ENCODE measurements at places on chromosomes 4 and X.

GRCh38 chr4:53776141-53776540 lies 184.9 kb upstream of the LNX1 start:
- peaks cover 31% of the 10 kb centered on the region for H3K27me3 ChIP-seq
- no peak for DNase-seq
- no peak overlapping the region for H3K27ac ChIP-seq
- H3K36me3 ChIP-seq = no peaks in the 10 kb centered on the region
- H3K4me1 ChIP-seq = no peaks in the 10 kb centered on the region

- no peak overlapping the region for H3K4me3 ChIP-seq
- no peak for DNase-seq
- H3K27ac ChIP-seq = no peak overlapping the region
- H3K36me3 ChIP-seq = no peaks in the 10 kb centered on the region
- peaks cover 22% of the 10 kb centered on the region for H3K4me1 ChIP-seq
- H3K27me3 ChIP-seq = peaks cover 60% of the 10 kb centered on the region
These were observed 2.9 kb upstream of the UNC5C start for GRCh38 chr4:95551653-95552052.

DNA sequence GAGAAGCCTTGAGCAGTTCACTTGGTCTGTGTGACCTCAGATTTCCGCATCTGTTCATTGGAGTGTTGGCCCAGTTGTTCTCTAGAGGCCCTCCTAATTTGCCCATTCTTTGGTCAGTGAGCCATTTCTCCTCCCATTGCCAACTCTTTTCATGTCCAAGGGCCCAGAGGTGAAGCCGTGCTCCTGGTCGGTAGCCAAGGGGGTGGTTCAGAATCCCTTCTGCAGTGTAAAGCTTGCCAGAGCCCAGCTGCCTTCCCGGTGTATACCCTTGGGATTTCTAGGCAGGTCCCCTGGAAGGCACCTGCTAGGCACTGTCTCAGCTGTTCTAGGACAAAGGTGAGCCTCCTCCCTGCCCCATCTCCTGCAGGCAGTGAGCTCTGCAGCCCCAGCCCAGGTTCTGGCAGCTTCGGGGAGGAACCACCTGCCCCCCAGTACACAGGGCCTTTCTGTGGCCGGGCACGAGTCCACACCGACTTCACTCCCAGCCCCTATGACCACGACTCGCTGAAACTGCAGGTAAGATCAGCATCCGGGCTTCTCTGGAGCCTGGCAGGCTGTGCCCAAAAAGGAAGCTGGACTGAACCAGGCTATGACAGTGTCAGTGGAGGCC lies 12.3 kb downstream of the SASH3 start:
- DNase-seq = no peak
- H3K4me1 ChIP-seq = peaks cover 11% of the 10 kb centered on the region
- H3K27ac ChIP-seq = peak overlapping the region; percentile 27
- no peaks in the 10 kb centered on the region for H3K27me3 ChIP-seq

GRCh38 chrX:9942086-9942485 lies 25.1 kb upstream of the CLDN34 start:
- H3K4me1 ChIP-seq = peaks cover 18% of the 10 kb centered on the region
- peak overlapping the region; percentile 80 for H3K27ac ChIP-seq
- DNase-seq = peak; percentile 79
- no peaks in the 10 kb centered on the region for H3K36me3 ChIP-seq
- no peak overlapping the region for H3K4me3 ChIP-seq

DNA sequence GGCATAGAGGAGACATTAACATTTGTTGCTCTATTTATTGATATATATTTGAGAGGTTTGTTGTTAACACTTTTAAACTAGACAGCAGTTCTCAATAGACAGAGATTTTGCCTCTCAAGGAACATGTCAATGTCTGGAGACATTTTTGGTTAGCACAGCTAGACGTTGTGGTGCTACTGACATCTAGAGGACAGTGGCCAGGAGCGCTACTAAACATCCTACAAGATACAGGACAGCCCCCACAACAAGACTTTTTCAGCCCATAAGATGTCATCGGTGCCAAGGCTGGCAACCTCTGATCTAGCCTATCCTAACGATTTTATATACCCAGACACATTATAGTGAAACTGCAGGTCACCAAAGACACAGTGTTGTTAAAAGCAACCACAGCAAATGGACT lies 18.4 kb upstream of the CTSO start:
- no peaks in the 10 kb centered on the region for H3K36me3 ChIP-seq
- peaks cover 26% of the 10 kb centered on the region for H3K27me3 ChIP-seq
- no peak overlapping the region for H3K27ac ChIP-seq
- no peak overlapping the region for H3K4me3 ChIP-seq

GRCh38 chr4:111070390-111070789 lies 447.5 kb upstream of the PITX2 start:
- H3K36me3 ChIP-seq = no peaks in the 10 kb centered on the region
- H3K27me3 ChIP-seq = no peaks in the 10 kb centered on the region
- no peak overlapping the region for H3K4me3 ChIP-seq

- H3K4me1 ChIP-seq = no peaks in the 10 kb centered on the region
- no peak for DNase-seq
- peaks cover 4% of the 10 kb centered on the region for H3K27me3 ChIP-seq
- no peak overlapping the region for H3K4me3 ChIP-seq
These were observed 43.7 kb upstream of the FRMD7 start for GRCh38 chrX:132171478-132171877.

DNA sequence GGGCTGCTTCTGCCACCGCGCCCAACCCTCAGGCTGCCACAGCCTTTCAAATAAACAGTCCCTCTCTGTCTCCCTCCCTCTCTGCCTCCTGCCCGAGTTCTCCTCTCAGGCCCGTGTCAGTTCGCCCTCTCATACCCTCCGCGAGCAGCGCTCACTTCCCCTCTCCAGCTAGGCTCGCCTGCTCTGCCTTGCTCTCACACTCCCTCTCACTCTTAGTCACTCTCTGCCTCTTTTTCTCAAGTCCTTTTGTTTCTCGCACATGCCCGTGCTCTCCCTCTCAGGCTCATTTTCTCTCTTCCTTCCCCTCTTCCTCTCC lies 3.2 kb downstream of the EFNB1 start:
- H3K27ac ChIP-seq = no peak overlapping the region
- H3K4me3 ChIP-seq = peak overlapping the region; percentile 41
- H3K4me1 ChIP-seq = peaks cover 15% of the 10 kb centered on the region
- peak; percentile 40 for DNase-seq
- H3K36me3 ChIP-seq = no peaks in the 10 kb centered on the region
- H3K27me3 ChIP-seq = no peaks in the 10 kb centered on the region

- H3K4me1 ChIP-seq = peaks cover 62% of the 10 kb centered on the region
- peak; percentile 87 for DNase-seq
- H3K27ac ChIP-seq = peak overlapping the region; percentile 85
- H3K27me3 ChIP-seq = no peaks in the 10 kb centered on the region
These were observed 4.7 kb upstream of the S100P start for GRCh38 chr4:6688879-6689505.

- H3K27ac ChIP-seq = no peak overlapping the region
- no peaks in the 10 kb centered on the region for H3K27me3 ChIP-seq
- H3K4me1 ChIP-seq = peaks cover 42% of the 10 kb centered on the region
- no peak for DNase-seq
- H3K36me3 ChIP-seq = peaks cover 5% of the 10 kb centered on the region
- H3K4me3 ChIP-seq = no peak overlapping the region
These were observed 19.9 kb downstream of the VSIG4 start for GRCh38 chrX:66019974-66020373.

- no peaks in the 10 kb centered on the region for H3K27me3 ChIP-seq
- peak; percentile 51 for DNase-seq
- peak overlapping the region; percentile 100 for H3K27ac ChIP-seq
These were observed 18.8 kb upstream of the CHRNA9 start for GRCh38 chr4:40316333-40316781.

- DNase-seq = no peak
- H3K27ac ChIP-seq = no peak overlapping the region
- H3K4me1 ChIP-seq = no peaks in the 10 kb centered on the region
- peaks cover 4% of the 10 kb centered on the region for H3K27me3 ChIP-seq
These were observed 161.7 kb upstream of the NAP1L5 start for GRCh38 chr4:88859191-88859812.

- H3K36me3 ChIP-seq = no peaks in the 10 kb centered on the region
- H3K27me3 ChIP-seq = no peaks in the 10 kb centered on the region
- H3K4me3 ChIP-seq = no peak overlapping the region
- DNase-seq = no peak
- no peak overlapping the region for H3K27ac ChIP-seq
These were observed 15.0 kb downstream of the SRPX2 start for GRCh38 chrX:100658941-100659381.

GRCh38 chr4:73867783-73868182 lies 1.4 kb upstream of the CXCL1 start:
- DNase-seq = no peak
- H3K27me3 ChIP-seq = peaks cover 28% of the 10 kb centered on the region
- H3K4me3 ChIP-seq = no peak overlapping the region
- no peak overlapping the region for H3K27ac ChIP-seq
- H3K36me3 ChIP-seq = no peaks in the 10 kb centered on the region

DNA sequence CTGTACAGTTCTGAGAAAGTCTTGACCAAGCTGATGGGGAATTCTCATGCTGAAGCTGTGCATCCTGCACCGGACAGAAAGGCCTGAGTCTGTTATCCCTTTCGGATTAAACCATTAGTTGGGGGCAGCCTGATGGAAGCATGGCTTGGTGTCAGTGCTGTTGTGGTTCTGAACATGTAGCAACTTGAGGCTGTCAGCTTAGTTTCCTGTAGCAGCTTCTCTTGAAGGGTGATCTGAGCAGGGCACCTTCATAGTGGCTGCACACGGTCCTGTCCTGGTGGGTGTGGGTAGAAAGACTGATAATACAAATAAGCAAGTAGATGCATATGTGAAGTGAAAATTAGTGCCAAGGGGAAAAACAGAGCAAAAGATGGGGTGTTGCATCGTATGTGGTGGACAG lies 11.7 kb downstream of the KIAA0232 start:
- DNase-seq = no peak
- H3K27ac ChIP-seq = no peak overlapping the region
- H3K4me3 ChIP-seq = no peak overlapping the region
- H3K36me3 ChIP-seq = peaks cover 45% of the 10 kb centered on the region
- H3K27me3 ChIP-seq = no peaks in the 10 kb centered on the region

DNA sequence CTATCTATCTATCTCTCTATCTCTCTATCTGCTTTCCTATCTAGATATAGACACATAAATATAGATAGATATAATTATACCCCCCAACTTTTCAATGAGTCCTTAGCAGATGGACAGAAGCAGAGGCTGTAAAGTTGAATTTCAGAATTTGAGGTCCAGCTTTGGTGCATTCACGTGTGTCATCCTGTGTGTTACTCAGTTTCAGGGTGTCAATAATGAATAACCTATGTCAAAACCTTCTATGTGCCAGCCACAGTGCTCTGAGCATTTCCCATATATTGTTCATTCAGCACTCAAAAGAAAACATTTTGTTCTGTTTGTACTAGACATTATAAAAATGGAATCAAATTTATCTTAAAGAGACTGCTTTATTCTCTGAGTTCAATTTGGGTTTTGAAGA lies 310.0 kb downstream of the ARHGAP24 start:
- no peak for DNase-seq
- no peaks in the 10 kb centered on the region for H3K4me1 ChIP-seq

Data from activated naive CD8-positive, alpha-beta T cell treated with anti-CD3 and anti-CD28 coated beads for 36 hours (primary cell).